ENCODE measurements at places on chromosomes 12 and 14.
A peak's percentile ranks its signal among the peaks of the same experiment; 100 is the strongest.

- DNase-seq: no peak
These were observed 136.0 kb downstream of the GLT1D1 start for GRCh38 chr12:128989287-128989686.

GRCh38 chr12:124412646-124413015 lies 117.7 kb downstream of the RFLNA start:
- no peak for DNase-seq

DNA sequence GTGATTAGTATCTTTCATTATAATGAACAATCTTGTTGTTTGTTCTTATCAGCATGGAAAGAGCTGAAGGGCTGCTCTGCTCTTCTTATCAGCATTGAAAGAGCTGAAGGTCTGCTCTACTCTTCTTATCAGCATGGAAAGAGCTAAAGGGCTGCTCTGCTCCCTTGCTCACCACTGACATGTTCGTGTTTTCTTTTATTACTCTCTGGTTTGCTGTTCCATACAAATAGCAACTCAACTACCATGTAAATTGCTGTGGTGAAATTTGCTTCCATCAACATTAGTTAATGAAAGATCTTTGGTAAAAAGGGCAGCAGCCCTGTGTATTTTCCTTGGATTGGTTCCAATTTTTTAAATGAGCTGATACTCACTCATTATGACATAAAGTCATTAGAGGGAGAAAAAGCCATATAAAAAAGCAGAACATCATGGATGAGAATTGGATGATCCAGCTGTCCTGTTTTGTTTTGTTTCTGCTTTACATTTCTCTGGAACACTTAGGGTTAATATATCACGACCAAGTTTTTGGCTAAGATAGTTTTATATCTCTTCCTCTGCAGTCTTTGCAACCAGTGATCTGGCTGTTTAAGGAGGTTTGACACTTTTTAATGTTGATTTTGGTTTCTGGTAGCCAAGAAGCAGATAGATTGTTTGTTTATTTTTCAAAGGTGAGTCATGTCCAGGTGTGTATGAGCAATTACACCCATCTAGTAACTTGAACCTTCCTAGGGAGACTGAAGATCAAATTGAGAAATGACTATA lies 356.6 kb downstream of the CEP128 start:
- no peak for DNase-seq

DNA sequence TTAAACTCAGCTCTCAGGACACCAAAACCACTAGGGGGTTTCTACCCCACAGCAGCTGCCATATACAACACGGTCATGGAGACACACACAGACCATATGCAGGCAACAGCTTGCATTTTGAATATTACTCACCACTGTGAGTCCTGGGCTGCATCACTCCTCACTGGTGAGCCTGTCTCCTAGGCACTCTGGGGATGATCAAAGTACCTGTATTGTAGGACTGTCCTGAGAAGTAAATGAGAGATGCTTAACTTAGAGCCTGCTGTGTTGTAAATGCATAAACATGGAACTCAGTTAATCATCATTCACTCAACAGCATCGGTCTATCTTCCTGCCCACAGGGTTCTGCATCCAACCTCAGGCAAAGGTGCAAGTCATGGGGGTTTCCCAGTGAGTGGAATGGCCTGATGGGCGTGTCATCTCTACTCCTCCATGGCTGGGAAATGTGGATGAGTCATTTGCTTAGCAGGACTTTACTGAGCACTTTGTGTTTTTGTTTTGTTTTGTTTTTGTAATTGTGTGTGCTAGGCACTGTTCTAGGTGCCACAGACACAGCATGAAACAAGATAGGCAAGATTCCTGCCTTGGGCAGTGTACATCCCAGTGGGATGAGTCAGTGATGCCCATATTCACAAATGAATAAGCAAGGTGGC lies 1141.2 kb upstream of the TMEM132C start:
- DNase-seq: peak; percentile 25

DNA sequence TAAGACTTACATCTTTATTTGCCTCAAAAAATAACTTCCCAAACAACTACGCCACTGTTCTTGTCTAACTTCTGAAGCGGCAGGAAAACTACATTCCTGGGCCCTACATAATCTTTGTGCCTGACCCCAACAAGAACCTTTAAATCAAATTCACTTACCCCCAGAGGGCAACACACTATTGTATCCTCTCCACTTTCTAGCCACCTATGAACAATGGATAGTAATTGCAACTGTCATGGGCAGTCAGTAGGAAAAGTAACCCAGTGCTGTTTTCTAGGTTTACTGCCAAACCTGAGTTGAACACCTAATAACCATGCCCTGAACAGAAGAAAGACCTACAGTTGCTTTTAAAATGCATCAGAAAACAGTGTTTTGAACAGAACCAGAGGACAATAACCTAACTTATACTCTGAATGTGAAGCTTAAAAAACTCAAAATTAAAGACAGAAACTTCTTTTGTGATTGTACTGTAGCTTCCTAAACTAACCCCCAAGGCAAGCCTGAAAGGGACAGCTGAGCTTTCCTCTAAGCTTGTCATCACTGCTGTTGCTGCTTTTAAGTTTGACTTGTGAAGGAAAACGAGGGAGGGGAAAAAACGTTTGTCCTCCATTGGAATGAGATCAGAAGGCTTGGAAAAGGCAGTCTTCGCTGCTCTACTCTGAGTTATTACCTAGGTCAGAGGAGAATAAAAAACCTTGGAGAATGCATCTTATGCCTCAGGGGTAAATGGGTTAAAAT lies 195.7 kb downstream of the SOX5 start:
- no peak for DNase-seq

- DNase-seq: no peak
These were observed 9.1 kb downstream of the TEDC1 start for GRCh38 chr14:105500036-105500725.

- DNase-seq: no peak
These were observed 19.6 kb downstream of the CCDC60 start for GRCh38 chr12:119354172-119354571.

DNA sequence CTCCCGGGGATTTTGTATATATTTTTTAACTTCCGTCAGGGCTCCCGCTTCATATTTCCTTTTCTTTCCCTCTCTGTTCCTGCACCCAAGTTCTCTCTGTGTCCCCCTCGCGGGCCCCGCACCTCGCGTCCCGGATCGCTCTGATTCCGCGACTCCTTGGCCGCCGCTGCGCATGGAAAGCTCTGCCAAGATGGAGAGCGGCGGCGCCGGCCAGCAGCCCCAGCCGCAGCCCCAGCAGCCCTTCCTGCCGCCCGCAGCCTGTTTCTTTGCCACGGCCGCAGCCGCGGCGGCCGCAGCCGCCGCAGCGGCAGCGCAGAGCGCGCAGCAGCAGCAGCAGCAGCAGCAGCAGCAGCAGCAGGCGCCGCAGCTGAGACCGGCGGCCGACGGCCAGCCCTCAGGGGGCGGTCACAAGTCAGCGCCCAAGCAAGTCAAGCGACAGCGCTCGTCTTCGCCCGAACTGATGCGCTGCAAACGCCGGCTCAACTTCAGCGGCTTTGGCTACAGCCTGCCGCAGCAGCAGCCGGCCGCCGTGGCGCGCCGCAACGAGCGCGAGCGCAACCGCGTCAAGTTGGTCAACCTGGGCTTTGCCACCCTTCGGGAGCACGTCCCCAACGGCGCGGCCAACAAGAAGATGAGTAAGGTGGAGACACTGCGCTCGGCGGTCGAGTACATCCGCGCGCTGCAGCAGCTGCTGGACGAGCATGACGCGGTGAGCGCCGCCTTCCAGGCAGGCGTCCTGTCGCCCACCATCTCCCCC lies 777 bp downstream of the ASCL1 start:
- no peak for DNase-seq

DNA sequence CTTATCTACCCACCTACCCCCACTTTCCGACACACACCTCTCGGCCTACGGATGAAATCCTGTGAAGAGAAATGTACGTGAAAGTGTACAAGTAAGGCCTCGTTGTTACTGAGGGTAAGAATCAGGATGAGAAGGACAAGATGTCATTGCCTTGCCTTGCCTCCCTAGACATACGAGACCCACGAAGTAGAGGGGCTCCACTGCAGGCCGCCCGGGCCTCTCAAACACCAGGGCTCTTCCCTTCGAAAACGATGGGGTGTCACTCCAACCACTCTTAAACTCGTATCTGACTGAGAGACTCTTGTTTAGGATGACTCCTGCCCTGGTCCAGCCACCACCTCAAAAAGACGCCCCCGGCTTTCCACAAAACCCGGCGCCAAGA lies 498 bp downstream of the RACGAP1 start:
- DNase-seq: no peak

DNA sequence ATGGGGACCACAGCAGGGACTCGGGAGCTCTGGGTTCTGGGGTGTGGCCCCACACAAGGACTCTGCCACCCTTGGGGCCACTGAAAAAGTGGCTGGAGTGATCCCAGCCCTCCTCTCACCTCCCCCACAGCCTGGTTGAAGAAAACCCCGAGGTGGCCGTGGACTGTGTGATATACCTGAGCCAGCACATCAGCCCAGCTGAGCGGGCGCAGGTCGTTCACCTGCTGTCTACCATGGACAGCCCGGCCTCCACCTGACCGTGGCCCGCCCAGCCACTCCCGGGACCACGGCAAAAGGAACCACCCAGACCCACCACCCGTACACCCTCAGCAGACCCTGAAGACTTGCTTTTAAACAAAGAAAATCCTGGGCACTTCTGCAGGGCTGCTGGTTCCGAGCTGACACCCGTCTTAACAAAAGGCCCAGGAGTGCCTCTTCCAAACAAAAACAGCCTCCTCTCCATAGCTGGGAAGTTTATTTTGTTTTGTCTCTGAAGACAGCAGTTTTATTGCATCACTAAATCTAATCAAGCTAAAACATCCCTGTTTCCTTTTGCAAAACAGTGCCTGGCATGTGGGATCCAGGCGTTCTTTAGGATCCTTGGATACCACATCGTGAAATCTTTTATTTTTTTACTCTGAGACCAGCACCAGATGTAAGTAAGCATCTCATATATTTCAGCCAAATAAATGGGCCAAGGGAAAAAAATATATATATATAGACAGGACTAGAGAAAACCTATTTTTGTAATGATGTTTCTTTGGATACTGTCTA lies 42.8 kb downstream of the FOXN4 start:
- no peak for DNase-seq

DNA sequence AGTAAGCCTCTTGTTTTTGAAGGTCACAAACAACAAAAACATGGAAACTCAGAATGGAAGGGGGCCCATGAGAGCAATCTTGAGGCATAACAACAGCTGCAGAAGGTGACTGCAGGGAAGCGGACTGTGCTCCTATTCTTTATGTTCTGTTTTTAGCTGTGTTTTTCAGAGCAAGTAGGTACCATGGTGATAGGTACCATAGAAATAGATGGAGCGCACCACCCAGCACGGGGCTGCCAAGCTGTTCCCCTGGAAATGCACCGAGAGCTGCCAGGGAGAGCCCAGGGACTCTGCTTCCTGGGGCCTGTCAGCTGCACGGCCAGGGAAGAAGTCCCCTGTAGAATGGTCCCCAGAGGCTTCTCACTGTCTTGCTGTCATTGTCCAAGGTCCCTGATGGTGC lies 32.8 kb downstream of the DGLUCY start:
- no peak for DNase-seq

GRCh38 chr12:53258541-53259539 lies 9.3 kb upstream of the ESPL1 start:
- DNase-seq: no peak

DNA sequence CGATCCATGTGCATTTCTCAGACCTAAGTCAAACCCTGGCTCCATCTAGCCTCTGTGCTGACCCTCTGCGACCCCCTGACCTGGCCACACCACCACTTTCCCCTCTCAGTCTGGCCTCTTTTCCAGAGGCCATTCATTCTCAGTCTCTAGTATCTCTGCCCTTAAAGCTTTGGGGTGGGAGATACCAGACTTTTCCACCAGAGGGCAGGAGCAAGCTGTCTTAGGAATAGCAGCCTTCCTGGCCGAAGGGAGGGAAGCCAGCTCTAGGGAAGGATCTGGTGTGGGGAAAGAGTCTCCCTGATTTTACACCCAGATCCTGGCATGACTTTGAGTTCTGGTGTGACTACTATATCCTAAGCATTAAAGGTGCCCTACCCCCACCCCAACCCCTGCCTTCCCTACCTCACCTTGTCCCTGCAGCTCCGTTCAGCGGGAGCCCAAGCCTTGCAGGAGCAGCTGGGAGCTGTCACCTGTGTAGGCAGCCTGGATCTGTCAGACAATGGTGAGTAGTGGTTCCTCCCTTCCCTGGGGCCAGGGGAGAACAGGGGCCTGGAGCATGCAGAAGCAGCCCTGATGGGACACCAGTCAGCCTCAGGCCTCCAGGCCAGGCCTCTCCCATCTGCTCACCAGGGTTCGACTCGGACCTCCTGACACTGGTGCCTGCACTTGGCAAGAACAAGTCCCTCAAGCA lies 6.6 kb downstream of the CARMIL3 start:
- peak; percentile 31 for DNase-seq

DNA sequence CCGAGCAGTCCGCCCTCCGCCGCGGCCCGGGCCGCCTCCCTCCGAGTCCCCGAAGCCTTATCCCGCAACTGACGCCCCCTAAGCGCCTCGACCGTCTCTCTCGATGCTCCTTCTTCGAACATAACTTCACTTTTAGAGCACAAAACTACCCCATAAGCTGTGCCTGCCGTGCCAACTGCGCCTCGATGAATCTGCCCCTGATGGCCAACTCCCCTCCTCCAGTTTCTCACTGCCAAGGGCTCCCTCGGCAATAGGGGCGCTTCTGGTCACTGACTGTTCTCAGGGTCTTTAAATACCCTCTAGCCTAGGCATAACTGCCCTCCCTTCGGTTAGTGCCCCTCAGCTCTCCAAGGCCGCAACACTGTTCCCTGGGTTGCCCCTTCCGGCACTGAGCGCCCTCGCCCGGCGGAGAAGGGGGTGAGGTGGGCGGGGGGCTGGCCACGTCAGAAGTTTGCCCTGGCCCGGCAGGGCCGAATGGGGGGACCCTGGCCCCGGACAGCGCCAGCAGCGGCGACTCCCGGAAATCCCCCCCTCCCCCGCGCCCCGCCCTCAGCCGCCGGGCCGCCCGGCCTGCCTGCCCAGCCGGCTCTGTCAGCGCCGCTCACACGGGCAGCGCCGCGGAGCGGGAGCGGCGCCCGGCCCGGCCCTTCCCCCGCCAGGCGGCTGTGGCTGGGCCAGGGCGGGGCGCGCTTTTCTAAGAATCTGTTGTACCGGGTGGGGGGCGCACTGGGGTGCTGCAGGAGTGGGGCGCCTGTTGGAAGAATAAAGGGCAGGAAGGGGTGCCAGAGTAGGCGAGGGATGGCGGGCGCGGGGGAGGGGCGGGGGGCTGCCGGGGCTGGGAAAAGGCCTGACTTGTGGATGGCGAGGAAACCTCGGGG lies 10.6 kb downstream of the RARG start:
- DNase-seq: no peak

DNA sequence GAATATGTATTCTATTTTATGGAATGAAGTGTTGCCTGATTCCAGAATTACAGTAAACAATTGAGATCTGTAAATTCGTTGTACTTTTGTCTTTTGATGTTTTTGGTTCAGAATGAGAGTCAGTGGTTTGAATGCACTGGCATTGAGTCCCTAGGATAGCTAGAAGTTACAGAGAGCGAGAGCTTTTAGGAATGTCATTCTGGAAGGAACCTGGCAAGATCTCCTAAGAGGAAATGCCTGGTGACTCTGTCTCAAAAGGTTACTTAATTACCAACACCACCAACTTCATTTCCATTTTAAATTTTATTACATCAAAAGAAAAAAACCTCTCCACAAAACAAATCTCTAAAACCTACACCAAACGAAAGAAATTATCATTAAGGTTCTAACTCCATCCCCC lies 6.0 kb upstream of the CEBPE start:
- DNase-seq: no peak

GRCh38 chr12:127600211-127600610 lies 666.8 kb upstream of the TMEM132C start:
- no peak for DNase-seq

GRCh38 chr14:106268013-106268727 lies 741.8 kb downstream of the TMEM121 start:
- DNase-seq: no peak

- DNase-seq: no peak
These were observed 26.9 kb downstream of the CMKLR1 start for GRCh38 chr12:108312073-108312659.

All from AG09319 (cell line).